ENCODE measurements at places on chromosomes 6 and 20.

DNA sequence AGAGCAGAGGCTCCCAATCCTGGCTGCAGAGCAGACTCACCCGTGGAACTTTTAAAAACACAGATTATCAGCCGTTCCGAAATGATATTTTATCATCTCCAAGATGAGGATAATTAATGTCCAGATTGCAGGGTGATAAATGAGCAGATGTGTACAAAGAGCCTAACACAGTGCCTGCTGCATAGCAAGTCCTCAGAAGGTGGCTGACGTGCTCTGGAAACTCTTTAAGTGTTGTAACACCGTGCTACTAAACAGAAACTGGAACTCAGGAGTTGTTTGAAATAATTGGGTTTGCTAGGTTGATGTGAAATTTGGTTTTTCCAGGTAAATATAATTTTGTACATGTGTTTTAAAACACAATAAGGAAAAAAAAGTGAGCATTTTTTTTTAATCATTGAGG is 118.0 kb downstream of the ARMC2 start:
- no peak overlapping the region for H3K4me3 ChIP-seq
- no peak for DNase-seq
- no peaks in the 10 kb centered on the region for H3K27me3 ChIP-seq
- no peak overlapping the region for H3K27ac ChIP-seq

DNA sequence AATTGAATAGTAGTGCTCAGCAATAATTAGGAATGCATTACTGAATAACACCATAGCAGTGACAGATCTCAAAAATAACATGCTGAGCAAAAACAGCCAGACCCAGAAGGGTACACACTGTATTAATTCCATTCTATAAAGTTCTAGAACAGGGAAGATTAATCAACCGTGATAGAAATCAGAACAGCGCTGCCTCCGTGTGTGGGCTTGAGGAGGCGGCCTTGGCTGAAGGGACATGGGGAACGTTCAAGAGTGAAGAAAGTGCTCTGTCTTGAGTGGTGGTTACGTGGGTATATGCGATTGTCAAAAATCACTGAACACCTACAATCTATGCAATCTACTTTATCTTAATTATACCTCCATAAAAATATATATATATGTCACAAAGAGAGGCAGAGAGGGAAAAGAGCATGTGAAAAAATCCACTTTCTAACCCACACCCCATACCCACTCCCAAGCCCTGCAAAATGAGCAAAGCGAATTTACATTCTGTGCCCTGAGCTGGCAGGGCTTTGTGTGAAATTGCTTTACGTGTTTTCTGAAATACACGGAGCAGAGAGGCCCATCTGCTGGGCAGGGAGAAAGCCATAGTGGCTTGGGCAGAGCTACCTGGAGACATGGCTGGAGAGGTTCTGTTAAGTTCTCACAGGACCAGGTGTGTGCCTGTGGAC is 74.4 kb downstream of the NFATC2 start:
- H3K36me3 ChIP-seq: peaks cover 21% of the 10 kb centered on the region
- H3K4me1 ChIP-seq: peaks cover 17% of the 10 kb centered on the region
- H3K27ac ChIP-seq: no peak overlapping the region
- DNase-seq: no peak
- H3K4me3 ChIP-seq: no peak overlapping the region

DNA sequence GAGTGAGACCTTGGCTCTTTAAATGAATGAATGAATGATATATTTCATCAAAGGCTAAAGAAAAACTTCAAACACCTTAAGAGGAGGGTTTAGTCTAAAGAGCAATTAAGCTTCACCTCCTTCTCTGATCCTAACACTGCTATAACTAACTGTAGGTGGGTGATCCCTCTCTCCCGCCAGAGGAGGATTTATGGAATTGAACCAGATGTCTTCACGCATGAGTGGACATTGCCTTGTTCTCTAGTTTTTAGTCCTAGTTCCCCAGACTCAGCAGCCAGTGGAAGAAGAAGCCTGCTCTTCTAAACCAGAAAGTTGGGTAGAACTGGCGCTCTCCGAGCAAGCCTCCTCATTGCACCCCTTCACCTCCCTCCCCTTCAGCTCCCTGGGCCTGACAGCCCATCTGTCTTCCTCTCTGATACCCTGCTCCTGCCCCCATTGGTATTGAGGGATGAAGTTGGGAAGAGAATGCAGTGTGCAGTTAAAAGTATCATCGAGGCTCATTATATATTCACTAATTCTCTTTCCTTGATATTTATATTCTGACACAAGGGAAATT is 142.7 kb downstream of the ARID1B start:
- DNase-seq: no peak
- no peak overlapping the region for H3K4me3 ChIP-seq
- no peaks in the 10 kb centered on the region for H3K36me3 ChIP-seq

DNA sequence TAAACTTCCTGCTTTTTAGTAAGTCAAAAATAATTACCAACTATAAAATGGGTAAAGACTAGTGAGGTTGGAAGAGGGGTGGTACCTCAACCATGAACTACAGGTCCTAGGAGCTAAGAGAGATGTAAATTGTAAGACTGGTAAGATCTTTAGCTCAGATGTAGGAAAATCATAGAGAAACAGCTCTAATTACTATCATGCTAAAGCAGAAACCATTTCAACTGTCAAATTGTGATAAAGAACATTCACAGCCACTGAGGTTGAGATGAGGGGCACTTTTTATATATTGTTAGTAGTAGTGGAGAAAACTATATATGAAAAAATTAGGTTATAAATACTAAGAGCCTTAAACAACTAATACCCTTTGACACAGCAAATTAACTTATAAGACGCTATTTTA is 20.0 kb downstream of the CDK19 start:
- H3K36me3 ChIP-seq: no peaks in the 10 kb centered on the region
- H3K27me3 ChIP-seq: no peaks in the 10 kb centered on the region
- no peak for DNase-seq
- H3K4me3 ChIP-seq: no peak overlapping the region
- no peak overlapping the region for H3K27ac ChIP-seq
- no peaks in the 10 kb centered on the region for H3K4me1 ChIP-seq

DNA sequence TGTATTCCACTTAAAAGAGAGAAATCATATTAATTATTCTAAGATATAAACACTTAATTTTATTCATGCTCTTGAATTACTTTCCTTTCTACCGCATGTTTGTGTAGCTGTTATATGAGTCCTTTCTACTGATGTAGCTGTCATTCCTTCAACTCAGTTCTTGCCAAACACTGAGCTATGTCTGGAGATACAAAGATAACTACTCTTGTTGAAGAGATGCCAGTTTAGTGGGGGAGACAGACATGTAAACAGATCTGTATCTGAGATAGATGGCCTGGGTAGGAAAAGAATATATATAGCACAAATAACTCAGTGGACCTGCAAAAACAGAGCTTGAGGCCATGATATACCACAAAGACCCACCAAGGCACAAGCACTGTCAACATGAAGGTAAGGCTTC is 157.3 kb downstream of the BTBD9 start:
- H3K4me3 ChIP-seq: no peak overlapping the region
- H3K36me3 ChIP-seq: no peaks in the 10 kb centered on the region
- DNase-seq: no peak
- H3K27me3 ChIP-seq: no peaks in the 10 kb centered on the region

DNA sequence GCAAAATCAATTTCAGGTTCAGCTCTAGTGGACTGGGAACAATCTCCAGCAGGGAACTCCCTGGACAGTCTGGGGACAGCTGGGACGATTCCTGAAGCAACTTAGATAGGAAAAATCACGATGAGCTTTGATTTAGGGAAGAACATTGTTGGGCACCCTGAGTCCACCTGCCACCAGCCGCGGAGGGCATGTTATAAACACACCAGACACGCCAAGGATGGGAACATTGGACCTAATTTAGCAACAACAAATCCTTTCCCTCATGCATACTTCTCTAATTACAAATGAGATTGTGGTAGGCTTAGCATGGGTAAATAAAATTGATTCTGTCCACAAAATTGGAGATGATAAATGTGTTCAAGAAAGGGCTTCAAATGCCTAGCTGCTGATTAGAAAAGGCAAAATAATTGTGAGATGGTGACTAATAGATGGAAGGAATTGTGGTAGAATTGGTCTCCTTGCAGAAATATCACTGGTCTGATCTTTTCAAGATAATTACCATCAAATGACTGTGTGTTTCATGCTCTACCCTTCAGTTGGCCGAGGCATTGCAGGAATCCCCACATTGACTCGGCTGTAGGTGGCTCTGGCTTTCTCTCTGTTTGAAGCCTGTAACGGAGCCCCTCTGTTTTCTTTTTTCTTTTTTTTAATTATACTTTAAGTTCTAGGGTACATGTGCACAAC is 6.1 kb upstream of the NANP start:
- no peak overlapping the region for H3K4me3 ChIP-seq
- no peak overlapping the region for H3K27ac ChIP-seq
- no peaks in the 10 kb centered on the region for H3K27me3 ChIP-seq
- DNase-seq: no peak

DNA sequence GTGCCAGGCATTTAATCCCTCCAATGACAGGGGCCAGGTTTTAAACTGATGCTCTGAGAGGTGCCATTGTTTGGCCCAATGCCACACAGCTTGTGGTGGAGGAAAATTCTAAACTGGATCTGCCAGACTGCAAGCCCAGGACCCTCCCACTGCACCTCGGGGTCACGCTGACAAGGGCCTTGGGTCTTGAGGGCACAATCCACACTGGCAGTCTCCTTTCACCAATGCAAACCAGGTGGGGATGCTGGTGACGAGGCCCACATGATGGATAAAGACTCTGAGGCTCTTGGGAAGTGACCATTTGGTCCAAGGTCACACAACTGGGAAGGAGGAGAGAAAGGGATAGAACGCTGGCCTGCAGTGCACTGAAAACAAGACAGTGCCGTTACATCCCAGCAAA is 14.7 kb downstream of the ANKRD60 start:
- H3K36me3 ChIP-seq: no peaks in the 10 kb centered on the region
- H3K4me1 ChIP-seq: peaks cover 3% of the 10 kb centered on the region
- no peak overlapping the region for H3K4me3 ChIP-seq
- H3K27ac ChIP-seq: no peak overlapping the region
- H3K27me3 ChIP-seq: no peaks in the 10 kb centered on the region

DNA sequence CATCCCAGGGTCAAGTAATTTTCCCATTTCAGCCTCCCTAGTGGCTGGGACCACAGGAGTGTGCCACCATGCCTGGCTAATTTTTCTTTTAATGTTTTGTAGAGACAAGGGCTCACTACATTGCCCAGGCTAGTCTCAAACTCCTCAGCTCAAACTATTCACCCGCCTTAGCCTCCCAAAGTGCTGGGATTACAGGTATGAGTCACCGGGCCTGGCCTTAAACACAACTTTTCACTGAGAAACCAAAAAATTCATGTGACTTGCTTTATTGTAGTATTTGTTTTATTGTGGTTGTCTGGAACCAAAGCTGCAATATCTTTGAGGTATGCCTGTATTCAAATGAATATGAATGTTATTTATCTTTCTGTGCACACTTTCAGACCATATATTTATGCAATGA is 72.2 kb downstream of the RWDD2A start:
- no peak overlapping the region for H3K27ac ChIP-seq
- no peaks in the 10 kb centered on the region for H3K4me1 ChIP-seq
- H3K27me3 ChIP-seq: no peaks in the 10 kb centered on the region
